ENCODE measurements at places on chromosomes 6 and 20.
A peak's percentile ranks its signal among the peaks of the same experiment; 100 is the strongest.

GRCh38 chr20:37165031-37165430 lies 14.1 kb upstream of the RPN2 start:
- no peak overlapping the region for H3K4me3 ChIP-seq
- no peaks in the 10 kb centered on the region for H3K4me1 ChIP-seq
- no peaks in the 10 kb centered on the region for H3K36me3 ChIP-seq

DNA sequence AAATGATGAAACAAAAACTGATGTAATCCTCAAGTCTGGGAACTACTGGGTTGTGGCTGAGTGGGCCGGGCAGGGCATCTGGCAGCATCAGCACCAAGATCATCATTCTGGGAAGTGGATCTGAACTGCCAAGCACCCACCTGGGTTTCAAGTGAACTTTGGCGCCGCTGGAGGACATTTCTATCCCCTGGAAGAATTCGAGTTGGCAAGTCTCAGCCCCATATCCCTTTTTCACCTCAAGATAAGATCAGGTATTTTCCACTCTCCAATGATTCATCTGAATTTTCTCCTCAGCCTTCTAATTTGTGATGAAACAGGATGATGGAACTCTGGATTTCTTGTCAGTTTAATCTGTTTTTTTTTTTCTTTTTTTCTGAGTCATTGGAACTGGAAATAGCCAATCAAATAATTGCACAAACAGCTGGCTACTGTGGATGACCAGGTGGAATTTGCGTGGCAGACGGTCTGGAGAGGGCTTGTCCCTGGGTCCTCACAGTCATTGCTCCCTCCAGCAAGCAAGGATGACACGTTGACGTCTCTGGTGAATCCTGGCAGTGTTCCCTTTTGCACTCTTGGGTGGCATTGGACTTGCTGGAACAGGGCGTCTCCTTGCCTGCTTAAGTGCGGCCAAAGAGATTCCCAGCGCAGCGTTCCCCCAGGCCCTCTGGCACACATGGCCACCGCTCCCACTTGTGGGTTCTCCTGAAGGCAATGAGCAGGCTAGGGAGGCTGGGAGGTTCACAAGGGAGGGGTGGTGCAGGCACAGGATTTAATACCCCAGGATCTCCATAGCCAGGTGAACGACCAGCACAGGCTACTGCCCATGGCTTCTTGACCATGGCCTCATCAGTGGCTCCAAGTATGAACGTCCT lies 80.4 kb downstream of the DHX35 start:
- no peaks in the 10 kb centered on the region for H3K27me3 ChIP-seq
- no peaks in the 10 kb centered on the region for H3K4me1 ChIP-seq
- peak; percentile 52 for DNase-seq
- H3K27ac ChIP-seq, result peak overlapping the region; percentile 57

GRCh38 chr6:76004202-76004601 lies 68.3 kb downstream of the IMPG1 start:
- H3K4me3 ChIP-seq, result no peak overlapping the region
- H3K27me3 ChIP-seq, result no peaks in the 10 kb centered on the region
- H3K36me3 ChIP-seq, result no peaks in the 10 kb centered on the region
- H3K27ac ChIP-seq, result no peak overlapping the region
- H3K4me1 ChIP-seq, result no peaks in the 10 kb centered on the region

DNA sequence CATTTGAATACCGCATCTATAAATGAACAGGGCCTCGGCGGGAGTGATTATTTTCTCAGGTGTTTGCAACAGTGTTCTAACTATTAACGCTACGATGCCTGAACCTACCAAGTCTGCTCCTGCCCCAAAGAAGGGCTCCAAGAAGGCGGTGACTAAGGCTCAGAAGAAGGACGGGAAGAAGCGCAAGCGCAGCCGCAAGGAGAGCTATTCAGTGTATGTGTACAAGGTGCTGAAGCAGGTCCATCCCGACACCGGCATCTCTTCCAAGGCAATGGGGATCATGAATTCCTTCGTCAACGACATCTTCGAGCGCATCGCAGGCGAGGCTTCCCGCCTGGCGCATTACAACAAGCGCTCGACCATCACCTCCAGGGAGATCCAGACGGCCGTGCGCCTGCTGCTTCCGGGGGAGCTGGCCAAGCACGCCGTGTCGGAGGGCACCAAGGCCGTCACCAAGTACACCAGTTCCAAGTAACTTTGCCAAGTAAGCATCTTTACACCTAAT lies 70.9 kb downstream of the HFE start:
- H3K4me1 ChIP-seq, result no peaks in the 10 kb centered on the region
- peak overlapping the region; percentile 91 for H3K27ac ChIP-seq

DNA sequence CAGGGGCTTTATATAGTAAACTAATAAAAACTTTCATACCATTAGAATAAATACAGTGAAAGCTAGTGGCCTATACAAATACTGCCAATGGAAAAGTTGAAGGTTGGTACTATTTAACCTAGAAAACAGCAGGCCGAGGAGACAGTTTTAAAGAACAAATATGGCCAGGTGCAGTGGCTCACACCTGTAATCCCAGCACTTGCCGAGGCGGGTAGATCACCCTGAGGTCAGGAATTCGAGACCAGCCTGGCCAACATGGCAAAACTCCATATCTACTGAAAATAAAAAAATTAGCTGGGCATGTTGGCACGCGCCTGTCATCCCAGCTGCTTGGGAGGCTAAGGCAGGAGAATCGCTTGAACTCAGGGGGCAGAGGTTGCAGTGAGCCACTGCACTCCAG lies 24.8 kb downstream of the GLYATL3 start:
- H3K4me1 ChIP-seq, result no peaks in the 10 kb centered on the region
- H3K27ac ChIP-seq, result no peak overlapping the region
- DNase-seq, result peak; percentile 20
- H3K36me3 ChIP-seq, result no peaks in the 10 kb centered on the region
- no peak overlapping the region for H3K4me3 ChIP-seq
- no peaks in the 10 kb centered on the region for H3K27me3 ChIP-seq

DNA sequence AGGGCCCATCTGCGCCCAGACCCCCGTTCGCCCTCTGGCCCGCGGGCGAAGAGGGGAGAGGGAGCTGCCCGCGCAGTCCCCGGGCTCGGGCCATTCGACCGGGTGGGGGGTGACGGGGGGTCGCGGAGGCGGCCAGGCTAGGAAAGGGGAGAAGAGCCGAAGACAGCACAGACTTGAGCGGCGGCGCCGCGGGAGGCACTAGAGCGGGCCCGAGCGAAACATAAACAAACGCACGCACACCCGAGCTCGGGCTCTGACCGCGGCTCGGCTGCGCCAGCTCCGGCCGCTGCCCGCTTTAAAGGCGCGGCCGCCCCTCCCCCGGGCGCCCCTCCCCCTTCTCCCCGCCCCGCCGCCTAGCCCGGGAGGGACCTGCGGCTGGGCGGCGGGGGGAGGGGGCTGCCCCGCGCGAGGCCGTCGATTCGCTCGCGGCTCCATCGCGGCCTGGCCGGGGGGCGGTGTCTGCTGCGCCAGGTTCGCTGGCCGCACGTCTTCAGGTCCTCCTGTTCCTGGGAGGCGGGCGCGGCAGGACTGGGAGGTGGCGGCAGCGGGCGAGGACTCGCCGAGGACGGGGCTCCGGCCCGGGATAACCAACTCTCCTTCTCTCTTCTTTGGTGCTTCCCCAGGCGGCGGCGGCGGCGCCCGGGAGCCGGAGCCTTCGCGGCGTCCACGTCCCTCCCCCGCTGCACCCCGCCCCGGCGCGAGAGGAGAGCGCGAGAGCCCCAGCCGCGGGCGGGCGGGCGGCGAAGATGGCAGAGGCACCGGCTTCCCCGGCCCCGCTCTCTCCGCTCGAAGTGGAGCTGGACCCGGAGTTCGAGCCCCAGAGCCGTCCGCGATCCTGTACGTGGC lies at the start of gene FOXO3:
TSS of gene FOXO3 (plus strand) at position 455 of the 846 bp plus-strand sequence. CDS start at position 747, 292 bp downstream.
- no peaks in the 10 kb centered on the region for H3K36me3 ChIP-seq
- DNase-seq, result peak; percentile 89
- peak within 1 kb of the TSS; percentile 100 for H3K27ac ChIP-seq
- H3K4me3 ChIP-seq, result peak within 1 kb of the TSS; percentile 92

- no peak for DNase-seq
- no peaks in the 10 kb centered on the region for H3K4me1 ChIP-seq
- H3K27me3 ChIP-seq, result peaks cover 87% of the 10 kb centered on the region
- no peak overlapping the region for H3K27ac ChIP-seq
Observed at GRCh38 chr20:21399005-21399475, 1.7 kb upstream of the NKX2-4 start.

DNA sequence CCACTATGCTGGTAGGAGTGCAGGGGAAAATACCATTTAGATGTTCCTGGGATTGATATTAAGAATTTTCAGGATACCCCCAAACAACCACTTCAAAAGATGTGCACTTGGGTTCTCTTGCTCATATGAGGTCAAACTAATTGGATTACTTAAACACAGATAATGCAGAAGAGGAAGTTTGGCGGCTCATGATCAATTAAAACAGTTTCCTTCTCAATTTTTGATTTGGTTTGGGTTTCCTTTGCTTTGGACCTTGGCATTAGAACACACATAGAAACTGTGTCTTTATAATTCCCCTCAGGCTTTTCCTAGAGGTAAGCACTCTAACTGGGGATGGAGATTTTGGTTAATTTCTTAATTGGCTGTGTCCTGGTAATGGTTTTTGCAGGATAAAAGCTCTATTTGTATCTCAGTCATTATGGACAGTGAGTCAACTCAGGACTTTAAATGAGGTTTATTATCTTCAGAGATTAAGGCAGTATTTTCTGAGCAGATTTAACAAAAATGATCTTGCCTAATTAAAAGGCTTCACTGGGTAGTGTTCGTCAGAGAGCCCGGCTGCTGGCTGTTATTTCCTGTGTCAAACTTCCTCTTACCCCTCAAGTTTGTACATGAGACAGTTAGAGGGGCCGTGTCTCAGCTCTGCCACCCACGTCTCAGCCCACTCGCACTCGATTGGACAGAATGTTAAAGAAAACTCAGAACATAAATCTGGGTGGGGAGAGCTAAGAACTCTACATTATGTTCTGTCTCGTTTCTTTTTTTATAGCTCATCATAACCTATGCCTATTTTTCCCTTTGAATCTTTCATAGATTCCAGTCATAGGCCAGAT lies 50.3 kb upstream of the PREP start:
- no peak overlapping the region for H3K27ac ChIP-seq
- no peaks in the 10 kb centered on the region for H3K4me1 ChIP-seq
- H3K27me3 ChIP-seq, result no peaks in the 10 kb centered on the region
- H3K4me3 ChIP-seq, result no peak overlapping the region
- no peak for DNase-seq

- no peak overlapping the region for H3K4me3 ChIP-seq
- DNase-seq, result no peak
- no peaks in the 10 kb centered on the region for H3K27me3 ChIP-seq
Observed at GRCh38 chr20:38854654-38855066, 49.2 kb downstream of the PPP1R16B start.

GRCh38 chr6:14897831-14898230 lies 348.0 kb upstream of the JARID2 start:
- no peaks in the 10 kb centered on the region for H3K4me1 ChIP-seq

GRCh38 chr20:3701061-3701998 lies 11.1 kb downstream of the SIGLEC1 start:
- no peak overlapping the region for H3K27ac ChIP-seq
- no peak overlapping the region for H3K4me3 ChIP-seq
- no peaks in the 10 kb centered on the region for H3K27me3 ChIP-seq
- H3K36me3 ChIP-seq, result no peaks in the 10 kb centered on the region
- no peaks in the 10 kb centered on the region for H3K4me1 ChIP-seq

DNA sequence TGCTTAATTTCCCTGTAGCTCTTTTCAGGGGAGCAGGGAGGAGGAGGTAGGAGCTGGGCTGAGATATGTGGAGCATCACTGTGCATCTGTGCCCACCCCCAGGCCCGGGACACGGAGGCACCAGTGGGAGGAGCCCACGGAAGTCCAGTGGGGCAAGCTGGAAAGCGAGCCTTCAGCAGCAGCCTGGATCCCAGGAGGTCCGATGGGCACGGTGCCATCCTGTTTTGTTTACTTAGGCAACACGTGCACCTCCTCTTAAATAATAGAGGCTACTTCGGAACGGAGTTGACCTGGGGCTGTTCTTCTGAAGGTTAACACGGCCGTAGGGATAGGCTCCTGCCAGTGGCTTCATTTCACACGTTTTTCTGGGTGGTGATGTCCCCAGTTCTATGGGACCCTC lies 51.6 kb downstream of the CDH4 start:
- no peaks in the 10 kb centered on the region for H3K27me3 ChIP-seq
- H3K4me1 ChIP-seq, result no peaks in the 10 kb centered on the region
- no peak overlapping the region for H3K4me3 ChIP-seq
- H3K27ac ChIP-seq, result no peak overlapping the region

DNA sequence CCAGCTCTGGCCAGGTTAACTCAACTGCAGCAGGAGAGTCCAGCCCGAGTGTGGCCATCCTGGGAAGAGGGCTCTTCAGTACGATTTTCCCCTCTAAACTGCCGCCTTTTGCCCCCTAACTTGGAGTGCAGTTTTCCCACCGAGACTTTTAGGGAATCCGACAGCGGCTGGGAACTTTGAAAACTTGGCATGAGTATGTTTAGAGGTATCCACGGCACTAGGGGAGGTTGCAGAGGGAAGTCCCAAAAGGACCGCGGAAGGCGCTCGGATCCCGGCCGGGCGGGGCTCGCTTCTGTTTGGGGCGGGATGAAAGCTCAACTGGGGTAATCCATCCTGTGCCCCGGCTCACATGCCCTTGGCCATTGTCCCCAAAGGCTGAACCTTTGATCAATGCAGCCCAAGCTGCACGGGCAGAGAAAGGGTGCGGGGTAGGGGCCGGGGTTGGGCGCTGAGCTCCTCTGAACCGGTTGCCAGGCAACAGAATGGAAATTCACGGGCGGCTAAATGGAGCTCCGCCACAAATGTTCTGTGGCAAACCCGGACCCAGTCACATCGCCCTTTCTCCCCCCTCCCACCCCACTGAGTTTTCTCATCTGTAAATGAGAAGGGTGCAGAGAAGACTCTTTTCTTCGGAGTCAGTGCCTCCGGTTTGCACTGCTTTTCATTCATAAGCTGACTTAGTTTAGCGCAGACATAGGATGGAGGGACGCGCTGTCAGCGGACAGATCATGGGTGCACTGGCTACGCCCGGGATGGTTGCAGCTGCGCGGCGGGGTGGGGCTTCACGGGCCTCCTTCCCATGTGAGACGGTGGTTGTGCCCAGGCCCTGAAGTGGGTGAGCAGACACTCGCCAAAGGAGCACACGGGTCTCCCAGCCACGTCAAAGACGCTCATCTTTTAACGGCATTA lies 2.3 kb downstream of the BMP6 start:
- peaks cover 11% of the 10 kb centered on the region for H3K4me1 ChIP-seq
- H3K27ac ChIP-seq, result peak overlapping the region; percentile 66
- H3K36me3 ChIP-seq, result no peaks in the 10 kb centered on the region
- peak overlapping the region; percentile 59 for H3K4me3 ChIP-seq

Measured in breast epithelium (tissue), 4 donors.